ENCODE measurements at places on chromosomes 1 and 21.

DNA sequence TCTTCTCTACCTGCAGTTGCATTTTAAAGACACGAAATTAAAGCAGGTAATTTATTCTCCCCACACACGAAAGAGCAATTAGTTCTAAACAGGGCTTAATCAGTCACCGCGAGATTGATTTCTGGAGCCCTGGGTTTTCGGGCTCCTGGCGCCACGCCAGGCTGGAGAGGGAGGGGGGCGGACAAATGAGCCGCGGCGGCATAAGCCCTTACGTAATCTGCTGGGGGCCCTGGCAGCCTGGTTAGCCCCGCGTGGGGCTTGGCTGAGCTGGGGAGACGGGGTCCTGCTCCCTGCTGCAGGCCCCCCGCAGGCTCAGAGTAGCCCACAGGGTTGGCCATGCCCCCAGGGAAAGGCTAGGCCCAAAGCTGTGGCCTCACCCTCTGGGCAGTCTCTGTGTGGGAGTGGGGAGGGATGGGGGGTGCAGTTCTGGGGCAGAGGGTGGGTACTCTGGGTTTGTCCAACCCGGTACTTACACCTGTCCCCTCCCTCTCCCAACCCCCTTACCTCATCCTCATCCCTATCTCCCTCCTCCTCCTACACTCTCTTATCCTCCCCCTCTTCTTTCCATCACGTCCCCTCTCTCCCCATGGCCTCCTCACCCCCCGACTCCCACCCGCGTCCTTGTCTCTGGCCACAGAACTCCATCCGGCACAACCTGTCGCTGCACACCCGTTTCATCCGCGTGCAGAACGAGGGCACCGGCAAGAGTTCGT lies 19.9 kb downstream of the FOXO6 start:
- DNase-seq: no peak

DNA sequence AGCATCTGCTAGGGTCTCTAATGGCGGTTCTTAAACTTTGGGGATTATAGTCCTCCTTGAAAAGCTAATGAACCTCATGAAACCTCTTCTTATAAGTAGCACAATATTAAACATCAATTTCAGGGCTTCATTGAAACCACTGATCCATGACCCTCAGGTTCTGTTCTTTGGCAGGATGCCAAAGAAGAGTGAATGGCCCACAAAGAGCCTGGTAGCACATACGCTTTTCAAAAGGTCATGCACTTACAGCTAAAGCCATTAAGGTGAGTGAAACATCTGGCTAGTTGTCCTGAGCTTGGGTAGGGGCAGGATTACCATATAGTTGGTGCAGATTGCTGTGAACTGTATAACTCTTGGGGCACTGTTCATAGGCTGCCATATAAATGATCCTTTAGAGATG lies 42.3 kb downstream of the MDM4 start:
- no peak for DNase-seq

DNA sequence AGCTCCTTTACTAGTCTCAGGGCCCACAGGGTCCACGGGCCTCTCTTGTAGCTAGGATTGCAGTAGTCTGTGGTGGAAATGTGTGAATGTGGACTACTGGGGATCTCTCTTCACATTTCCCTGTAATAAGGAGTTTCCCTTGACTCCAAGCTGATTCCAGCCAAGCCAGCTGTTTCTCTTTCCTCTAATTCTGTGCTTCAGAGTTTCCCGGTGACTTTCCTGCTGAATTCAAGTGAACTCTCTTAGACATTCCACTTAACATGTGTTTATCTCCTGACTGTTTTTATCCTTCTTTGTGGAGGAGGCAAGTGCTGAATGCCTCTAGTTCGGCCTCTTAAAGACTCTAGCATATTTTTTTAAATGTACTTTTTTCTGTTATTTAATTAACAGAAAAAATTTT lies 354.0 kb upstream of the RGS18 start:
- DNase-seq: no peak

GRCh38 chr21:45824546-45825215 lies 156.9 kb upstream of the COL6A1 start:
- no peak for DNase-seq

DNA sequence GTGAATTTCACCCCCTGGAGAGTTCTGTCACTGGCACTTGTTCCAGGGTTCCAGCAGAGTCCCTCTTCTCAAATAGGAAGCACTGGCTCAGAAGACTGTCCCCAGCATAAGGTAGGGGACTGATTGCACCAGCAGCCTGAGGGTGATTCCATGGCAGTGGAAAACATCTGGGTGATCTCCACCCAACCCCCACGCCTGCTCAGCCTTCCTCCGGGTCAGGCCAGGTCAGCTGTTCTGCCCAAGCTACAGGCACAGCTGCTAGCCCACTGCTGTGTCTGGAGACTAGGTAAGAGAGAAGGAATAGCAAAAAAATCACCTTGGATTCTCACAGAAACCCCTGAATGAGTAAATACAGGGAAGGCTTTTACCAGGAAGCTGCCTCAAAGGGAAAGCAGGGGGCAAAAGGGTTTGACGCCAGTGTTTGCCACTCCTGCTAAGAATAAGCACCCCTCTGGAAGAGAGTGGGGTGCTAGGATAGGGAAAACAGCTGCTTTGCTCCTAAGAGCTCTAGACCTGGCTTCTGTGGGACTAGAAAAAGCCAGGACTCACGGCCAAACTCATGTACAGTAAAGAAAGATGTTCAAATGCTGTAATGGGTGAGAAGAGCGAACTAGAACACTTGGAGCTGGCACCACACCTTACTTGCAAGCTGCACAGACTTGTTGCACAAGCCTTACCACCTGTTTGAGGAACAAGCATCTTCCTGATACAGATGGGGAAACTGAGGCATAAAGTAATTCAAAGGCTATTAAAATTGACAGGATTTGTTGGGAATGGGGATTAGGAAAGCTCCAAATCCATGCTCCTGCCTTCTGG lies 1.0 kb upstream of the DENND2D start:
- no peak for DNase-seq

DNA sequence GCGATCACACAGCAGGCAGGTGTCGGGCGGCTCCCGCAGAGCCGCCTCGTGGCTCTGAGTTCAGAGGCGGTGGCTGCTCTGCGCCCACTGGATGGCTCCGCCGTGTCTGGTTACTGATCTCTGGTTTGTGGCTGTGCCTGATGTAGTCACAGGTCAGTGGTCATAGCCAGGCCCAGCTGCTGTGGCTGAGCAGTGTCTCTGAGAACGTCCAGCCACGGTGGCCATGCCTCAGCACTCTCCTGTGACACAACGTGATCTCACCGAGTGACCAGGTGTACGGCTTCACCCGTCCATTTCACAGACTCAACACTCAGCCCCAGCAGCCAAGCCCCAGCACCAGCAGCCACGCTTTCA lies 61.2 kb downstream of the KCNN3 start:
- DNase-seq: no peak

DNA sequence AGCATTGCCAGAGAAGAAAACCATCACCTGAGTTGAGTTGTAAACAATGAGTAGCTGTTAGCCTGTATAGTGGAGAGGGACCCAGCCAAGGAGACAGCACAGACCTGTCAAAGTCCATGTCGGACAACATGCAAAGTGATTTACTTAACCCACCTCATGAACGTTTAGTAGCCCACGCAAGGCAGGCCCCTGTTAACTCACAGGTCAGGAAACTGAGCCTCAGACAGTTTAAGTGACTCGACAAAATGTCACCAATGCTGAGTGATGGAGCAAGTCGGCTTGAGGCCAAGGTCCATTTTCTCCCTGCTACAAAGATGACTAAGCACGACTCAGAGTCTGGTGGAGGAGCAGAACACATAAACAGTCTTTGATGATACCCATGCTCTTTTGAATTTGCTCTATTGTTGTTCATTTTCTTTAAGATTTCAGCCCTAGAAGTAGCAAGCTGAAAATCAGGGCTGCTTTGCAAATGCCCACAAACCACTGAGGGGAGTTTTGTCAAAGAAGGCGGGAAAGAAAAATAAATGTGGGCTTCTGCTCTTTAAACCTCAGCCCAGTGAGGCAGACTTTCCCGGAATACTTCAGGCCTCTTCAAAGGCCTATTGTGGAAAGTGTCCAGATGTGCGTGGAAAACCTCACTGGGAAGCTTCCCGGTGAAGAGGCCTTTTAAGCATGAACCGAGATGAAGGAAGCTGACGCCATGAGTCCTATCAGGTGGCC lies 83.8 kb upstream of the HOOK1 start:
- DNase-seq: no peak

DNA sequence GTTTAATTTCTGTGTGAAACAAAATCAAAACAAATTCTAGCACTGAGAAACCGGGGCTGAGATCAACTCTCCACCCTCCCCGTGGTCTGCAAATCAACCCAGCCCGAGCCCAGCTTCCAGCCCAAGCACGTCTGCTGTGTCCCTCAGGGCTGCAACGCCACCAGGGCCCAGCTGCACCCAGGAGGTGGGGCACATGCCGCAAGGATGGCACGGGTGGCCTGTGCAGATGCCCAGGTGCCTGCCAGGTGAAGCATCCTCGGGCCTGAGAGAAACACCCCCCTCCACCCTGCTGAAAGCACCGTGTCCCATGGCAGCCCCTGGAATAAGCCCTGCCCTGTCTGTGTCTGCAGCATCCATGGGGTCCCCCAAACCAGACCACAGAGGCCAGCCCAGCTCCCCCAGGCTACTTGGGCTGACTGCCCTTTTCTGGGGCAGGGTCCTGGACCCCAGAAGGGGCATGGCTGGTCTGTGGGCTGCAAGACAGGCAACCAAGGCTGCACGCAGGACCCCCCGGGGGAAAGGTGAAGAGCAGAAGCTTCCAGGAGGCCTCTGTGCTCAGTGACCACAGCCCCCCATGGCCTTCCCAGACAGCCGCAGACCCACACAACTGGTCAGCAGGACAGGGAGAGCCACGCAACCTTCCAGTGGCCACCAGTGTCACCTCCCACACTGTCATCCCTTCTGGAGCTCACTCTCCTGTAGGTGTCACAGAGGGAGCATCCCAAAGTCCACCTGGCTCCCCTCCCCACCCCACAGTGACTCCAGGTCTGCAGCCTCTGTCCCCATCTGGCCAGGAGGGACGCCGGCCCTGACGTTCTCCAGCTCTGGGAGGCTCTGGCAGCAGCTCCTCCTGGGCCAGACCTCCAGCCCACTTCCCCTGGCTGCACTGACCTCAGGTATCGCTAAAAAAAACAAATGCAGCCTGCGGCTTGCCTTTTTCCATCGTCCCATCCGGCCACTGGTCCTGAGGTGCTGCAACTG lies 7.7 kb downstream of the WNT9A start:
- no peak for DNase-seq

- DNase-seq: no peak
These were observed 759 bp downstream of the AMPD2 start for GRCh38 chr1:109620401-109620791.

GRCh38 chr1:62370594-62370993 lies 51.4 kb upstream of the KANK4 start:
- DNase-seq: no peak

DNA sequence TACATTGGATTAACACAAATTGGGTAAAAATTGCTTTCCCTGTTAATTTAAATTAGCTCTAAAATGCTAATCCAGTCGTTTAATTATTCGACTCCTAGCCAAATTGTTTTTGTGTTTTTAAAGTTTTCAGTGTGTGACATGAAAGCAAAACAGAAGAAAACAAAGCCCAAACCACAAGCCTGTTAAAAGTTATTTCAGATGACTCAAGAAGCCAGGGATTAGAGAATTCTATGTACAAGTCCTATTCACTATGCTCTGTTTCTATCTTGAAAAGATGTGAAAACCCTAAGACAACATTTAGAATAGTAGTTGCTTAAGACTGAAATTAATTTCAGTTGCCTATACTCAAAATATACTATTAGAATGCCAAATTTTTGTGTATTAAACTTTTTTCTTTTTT lies 294.8 kb upstream of the ADAMTS5 start:
- DNase-seq: no peak

DNA sequence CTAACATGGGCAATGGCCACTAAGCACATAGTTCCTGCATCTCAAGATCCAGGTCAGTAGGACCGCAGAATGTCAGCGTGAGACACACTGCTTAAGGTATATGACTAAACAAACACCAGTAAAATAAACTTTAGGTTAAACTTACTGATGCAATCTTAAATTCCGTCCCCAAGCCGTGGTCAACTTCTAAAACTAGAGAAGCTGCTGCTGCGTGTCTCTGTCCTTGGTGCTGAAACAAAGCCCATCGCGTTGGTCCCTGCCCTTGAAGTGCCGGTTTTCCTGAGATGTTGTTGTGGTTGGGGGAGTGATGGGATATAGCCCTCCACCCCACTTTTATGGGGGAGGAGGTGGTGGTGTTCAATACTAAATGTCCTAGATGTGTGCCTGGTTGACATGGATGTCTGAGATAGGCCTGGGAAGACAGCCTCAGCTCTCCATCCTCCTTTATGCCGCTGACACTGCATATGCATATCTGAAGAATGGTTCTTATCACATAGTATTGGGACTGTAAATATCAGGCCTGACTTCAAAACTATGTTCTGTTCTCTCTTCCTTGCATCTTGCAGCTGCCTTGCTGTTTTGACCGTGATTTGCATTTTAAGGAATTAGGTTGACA lies 72.0 kb upstream of the KCNA3 start:
- peak; percentile 5 for DNase-seq

DNA sequence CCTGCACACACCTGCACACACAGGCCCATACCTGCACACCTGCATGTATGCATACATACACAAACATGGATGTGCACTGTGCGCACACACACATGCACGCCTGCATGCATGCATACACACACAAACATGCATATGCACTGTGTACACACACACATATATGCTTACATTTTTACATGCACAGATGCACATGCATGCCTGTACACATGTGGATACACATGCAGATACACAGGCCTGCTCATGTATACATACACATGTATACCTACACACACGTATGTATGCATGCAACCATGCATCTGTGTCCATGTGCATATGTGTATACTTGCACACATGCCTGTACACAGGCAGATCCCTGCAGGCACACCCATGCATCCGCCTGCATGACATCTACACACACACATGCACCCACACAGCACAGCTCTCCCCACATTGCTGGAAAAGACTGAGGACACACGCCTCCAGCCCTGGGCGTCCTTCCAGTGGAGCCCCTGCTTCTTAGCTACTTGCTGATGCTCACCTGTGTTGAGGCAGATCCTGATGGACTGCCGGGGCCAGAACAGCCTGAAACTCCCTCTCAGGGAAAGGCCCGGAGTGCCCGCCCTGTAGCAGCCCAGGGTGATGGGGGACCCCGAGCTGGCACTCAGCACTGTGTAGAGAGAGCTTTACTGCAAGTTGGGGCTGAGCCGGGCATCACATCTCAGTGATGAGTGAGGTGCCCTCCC lies 28.6 kb downstream of the KRTAP10-1 start:
- DNase-seq: no peak
